GM13977 (cell line): ENCODE measurements at places on chromosomes 4 and X.

DNA sequence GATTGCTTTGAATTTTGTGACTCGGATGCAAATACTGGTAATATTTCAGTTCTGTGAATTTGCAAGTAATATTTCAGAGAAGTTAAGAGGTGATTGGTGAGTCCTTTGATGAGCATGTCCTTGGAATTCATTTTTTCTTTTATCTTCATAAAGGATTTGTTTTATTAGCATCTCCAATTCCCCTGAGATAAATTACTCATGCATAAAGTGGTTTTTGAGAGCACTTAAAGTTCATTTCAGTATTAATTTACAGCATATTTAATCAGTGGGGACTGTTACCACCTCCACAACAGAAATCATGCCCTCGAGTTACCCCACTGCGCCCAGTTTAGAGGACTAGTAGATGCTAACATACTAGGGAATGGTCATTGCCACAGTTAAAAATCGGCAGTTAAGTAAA, 65.0 kb downstream of the ZFX start:
- no peak for DNase-seq

GRCh38 chr4:70236125-70236524, 6.3 kb upstream of the CSN3 start:
- DNase-seq: no peak

- DNase-seq: no peak
Measured at GRCh38 chrX:46308110-46308509, 237.1 kb downstream of the ZNF674 start.

DNA sequence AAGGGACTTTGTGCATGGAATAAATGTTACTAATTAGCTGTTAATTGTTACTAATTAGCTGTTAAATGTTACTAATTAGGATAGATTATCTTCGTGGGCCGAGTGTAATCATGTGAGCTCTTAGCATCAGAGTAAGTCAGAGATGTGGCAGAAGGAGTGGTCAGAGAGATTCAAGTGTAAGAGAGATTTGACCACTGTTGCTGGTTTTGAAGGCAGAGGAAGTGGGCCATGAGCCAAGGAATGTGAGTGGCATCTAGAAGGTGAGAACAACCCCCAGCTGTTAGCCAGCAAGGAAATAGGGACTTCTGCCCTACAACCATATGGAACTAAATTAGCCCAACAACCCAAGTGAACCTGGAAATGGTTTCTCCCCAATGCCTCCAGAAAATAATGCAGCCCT, 28.2 kb downstream of the ODAPH start:
- DNase-seq: no peak

DNA sequence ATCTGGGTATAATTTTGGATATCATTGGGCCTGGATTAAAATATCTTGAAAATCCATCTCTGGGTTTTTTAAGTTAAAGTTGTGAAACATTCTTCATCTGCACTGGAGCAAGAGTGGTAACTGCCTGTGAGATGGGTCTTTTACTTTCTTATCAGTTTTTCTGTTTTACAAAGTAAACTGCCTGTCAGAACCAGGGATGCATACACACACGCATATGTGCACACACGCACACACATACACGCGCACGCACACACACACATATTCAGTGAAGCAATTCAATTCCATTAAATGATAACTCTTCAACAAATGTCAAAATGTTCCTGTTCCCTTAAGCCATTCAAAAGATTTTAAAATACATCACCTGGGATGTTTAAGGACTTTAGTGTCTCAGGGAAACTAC, 515.8 kb downstream of the INPP4B start:
- DNase-seq: no peak

- no peak for DNase-seq
Measured at GRCh38 chr4:31020363-31020762, 300.2 kb downstream of the PCDH7 start.

DNA sequence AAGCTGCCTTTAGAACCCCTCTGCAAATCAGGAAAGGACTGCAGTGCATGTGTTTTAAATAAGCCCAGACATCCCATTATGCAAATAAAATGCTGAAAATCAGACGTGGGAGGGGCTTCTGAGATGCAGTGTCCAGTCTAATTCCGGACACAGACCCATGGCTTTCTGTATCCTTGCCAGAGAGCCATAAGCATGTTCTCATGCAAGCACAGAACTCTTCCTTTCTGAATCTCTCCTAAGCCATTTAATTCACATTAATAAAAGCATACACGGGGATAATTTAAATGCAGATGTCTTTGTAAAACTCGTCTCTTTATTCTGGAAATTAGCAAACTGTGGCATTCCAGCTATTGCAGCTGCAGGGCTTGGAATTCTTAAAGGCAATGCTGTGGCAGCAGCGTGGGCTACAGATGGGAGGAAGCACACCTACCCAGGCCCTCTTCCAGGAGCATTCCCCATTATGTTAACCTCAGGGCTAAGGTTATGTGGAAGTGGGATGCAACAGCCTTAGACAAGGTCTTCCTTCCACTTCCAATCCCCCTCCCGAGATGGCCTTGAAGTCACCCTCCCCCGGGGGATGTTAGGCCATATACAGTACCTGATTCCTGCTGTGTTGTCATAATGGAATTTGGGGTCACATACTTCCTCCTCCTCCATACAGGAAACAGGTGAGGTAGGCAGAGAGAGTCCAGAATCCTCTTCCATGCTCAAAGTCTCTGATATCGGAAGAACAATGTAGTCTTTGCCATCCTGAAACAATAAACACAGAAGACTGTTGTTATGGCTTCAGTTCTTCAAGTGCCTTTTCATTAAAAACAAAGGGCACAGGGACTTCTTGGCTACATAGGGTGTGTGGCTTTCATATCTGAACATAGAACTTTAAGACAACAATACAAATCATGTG, 38.1 kb downstream of the KDR start:
- no peak for DNase-seq

DNA sequence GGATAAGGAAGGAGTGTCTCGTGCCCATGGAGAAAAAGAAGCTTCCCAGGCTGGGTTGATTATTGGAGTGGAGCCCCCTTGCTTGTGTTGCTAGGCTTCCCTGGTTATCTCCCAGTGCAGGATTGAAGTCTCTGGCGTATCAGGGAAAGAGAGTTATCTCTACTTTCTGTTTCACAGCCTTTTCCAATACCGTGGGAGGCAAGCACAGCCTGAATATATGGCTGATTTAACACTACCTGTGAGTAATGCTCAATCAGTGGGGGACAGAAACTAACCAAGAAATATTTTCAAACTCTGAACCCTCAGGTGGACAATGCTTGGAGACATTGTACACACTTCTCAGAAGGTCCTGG, 65.2 kb downstream of the SERPINA7 start:
- no peak for DNase-seq

GRCh38 chr4:155434904-155435303, 58.1 kb upstream of the MAP9 start:
- DNase-seq: no peak

DNA sequence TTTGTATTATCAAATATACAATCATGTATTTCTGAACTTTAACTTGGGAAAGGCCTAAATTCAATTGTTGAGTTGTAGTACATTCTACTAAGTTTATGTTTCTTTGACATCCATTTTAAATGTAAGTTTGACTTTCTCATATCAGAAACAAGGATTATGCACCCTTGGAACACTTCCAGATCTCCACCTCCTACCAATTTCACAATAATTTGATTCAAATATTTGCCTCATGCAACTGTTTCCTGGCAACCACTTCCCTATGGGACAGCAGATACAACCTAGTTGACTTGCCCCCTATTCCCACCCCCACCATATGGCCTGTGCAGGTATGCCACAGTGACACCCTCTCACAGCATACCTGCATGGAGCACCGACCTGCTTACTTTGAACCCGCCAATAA, 506.4 kb upstream of the PABPC4L start:
- no peak for DNase-seq

GRCh38 chrX:129612396-129612795, 42.4 kb downstream of the APLN start:
- DNase-seq: no peak

- no peak for DNase-seq
Measured at GRCh38 chr4:95877636-95878035, 37.7 kb downstream of the PDHA2 start.

DNA sequence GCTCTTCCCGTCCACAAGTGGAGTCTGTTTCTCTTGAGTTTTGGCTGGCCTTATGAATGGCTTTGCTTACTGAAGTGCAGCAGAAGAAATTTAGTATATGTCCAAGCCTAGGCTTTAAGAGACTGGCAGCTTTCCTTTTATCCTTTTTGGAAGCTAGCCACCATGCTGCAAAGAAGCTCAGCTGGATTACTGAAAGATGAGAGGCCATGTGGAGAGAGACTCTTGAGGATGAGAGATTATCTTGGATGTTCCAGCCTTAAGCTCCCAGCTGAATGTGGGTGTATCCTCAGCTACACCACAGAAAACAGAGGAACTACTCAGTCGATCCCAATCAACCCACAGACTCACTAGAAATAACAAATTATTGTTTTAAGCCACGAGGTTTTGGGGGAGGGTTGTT, 12.5 kb downstream of the CCNG2 start:
- no peak for DNase-seq

DNA sequence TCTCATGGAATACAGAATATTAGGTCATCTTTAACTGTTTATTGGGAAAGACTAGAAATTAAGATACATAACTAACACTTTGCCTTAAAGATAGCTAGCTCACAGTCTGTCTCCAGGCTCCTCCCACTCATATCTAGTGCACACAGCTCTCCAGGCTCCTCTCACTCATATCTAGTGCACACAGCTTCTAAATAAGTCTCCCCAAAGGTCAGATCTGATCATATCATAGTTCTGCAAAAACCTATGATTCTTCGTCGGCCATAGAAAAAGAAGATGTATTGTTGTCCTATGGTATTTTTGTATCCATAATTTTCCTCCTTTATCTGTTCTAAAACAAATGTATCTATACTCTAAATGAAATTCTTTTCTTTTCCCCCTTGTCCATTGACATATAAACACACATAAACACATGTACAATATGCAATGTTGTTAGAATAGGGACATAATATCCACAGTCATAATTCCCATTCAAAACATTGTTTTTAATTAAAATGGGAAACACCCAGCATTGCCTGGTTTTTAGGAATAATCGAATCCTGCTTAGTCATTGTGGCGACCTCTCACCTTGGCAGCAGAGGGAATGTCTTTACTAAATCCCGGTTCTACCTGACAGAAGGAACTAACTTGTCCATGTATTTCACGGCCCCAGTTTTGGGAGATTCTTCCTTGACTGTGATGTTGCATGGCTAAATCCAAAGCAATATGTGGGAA, 1282.0 kb downstream of the PCDH7 start:
- DNase-seq: no peak

DNA sequence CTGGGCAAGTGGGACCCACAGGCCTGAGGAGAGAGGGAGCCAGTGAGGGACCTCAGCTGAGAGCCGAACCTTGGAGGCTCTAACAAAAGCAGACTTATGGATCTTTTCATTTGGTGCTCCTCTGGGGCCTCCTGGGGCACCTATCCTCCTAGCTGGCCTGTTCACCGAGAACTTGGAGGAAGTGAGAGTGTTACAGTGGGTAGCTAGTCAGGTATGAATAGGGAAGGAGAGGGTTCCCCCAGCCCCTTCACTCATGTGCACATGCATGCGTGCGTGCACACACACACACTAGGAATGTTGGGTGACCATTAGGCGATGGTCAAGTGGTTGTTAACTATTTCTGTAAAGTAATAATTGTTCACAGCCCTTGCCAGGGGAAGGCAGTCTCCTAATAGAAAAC, 18.6 kb upstream of the TMEM185A start:
- no peak for DNase-seq

DNA sequence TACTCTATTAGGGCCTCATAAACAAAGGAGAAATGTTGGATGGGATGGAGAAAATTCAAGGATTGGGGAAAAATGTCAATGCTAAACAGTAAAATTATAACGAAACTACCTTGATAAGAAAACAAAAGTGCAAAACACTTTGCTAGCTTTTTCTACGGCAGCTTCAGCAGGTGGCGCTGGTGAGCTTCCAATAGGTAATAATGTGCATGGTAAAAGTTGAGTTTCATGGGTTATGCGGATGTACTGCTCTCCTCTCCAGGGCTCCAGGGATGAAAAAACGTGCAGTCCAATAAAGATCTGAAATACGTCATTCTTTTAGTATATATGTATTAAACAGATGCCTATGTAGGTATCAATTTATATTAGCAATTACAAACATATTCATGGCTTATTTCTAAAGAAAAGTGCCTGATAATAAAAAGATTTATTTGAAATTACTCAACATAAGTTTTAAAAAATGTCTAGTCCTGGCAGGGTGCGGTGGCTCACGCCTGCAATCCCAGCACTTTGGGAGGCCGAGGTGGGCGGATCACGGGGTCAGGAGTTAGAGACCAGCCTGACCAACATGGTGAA, 239.6 kb downstream of the GRXCR1 start:
- peak; percentile 42 for DNase-seq

DNA sequence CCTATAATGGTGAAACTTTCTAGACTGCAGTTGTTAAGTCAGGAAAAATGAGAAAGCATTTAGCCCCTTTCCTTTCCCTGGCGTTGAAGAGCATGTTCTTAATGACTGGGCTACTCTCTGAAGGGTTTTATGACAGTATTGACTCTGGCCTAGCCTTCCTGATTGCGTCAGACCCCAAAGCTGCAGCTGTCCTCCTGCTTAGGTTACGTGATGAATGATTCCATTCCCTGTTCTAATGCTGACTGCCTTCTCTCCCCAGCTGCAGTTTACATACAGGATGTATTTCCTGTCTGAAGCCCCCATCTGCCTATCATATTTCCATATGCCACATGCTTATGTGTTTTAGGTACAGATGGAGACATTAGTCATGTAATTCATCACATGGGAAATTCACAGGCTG, 105.8 kb upstream of the EGFL6 start:
- DNase-seq: no peak

- no peak for DNase-seq
Measured at GRCh38 chr4:111573386-111573785, 571.9 kb upstream of the FAM241A start.

DNA sequence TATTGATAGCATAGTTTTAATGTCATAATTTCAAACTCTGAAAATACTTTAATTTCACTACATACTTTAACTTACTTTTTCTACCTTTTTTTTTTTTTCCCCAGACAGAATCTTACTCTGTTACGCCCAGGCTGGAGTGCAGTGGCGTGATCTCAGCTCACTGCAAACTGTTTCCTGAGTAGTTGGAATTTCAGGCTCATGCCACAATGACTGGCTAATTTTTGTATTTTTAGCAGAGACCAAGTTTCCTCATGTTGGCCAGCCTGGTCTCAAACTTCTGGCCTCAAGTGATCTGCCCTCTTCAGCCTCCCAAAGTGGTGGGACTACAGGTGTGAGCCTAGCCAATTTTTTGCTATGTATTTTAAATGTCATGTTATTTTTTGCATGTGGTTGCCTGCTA, 741.6 kb downstream of the TRAM1L1 start:
- no peak for DNase-seq

DNA sequence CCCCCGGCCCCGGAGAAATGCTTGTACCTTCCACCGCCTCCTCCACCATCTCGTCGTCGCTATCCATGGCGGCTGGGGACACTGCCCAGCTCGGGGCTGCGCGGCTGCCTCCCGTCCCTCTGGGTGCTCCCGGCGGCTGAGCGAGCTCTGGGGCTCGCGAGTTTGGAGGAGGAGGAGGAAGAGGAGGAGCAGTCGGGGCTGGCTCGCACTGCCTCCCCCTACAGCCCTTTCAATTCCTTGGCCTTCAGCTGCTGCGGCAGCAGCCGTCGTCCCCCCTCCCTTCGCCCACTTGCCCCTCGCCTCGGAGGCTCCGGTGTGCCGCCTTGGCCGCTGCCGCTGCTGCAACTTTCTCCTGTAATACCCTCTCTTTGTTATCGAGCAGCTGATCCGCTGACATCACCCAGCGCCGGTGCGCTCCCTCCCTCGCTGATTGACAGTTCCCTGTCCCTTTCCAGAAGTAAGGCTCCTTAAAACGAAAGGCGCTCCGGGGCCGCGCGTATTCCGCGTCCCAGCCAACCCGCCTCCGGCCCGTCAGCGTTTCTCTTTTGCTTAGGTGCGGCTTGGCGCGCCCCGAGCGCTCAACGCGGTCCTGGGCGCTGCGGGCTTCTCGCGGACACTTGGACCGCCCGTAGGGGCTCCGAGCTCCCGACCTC, at the start of gene SETD7:
TSS of gene SETD7 (minus strand) at position 149 of the 653 bp plus-strand sequence. CDS start at position 67, 82 bp downstream.
- peak; percentile 64 for DNase-seq
